Transverse colon (tissue), 4 donors: ENCODE measurements at places on chromosomes 7 and 10. TPM values are rescaled to one million over a fixed set of nuclear protein-coding genes. Genes with fewer than 3 reads are reported as not detected.

DNA sequence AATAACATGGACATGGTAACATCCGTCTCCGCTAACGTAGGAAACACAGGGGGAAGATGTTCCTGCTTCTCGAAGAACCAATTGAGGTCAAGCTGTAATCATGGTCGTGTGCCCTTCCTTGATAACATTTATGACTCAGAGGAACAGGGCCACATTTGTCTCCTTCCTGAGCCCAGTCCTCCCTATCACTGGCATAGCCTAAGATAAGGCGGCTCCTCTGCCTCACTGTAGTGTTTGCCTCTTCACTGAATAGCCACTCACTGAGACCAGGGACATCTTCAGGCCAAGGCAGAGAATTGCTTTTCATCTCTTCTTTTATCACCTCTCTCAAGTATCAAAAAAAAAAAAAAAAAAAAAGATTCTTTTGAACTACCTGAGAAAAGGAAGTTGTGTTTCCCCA, 5.4 kb upstream of the GRM8 start:
- DNase-seq, result no peak
- no peak overlapping the region for H3K4me3 ChIP-seq
- H3K36me3 ChIP-seq, result no peaks in the 10 kb centered on the region
- peaks cover 6% of the 10 kb centered on the region for H3K4me1 ChIP-seq
- H3K27ac ChIP-seq, result no peak overlapping the region

Gene C10orf105
- 0.16 TPM for total RNA-seq

GRCh38 chr10:128499956-128500355, 373.7 kb upstream of the MKI67 start:
- no peak overlapping the region for H3K4me3 ChIP-seq
- no peak for DNase-seq
- H3K36me3 ChIP-seq, result no peaks in the 10 kb centered on the region
- H3K4me1 ChIP-seq, result no peaks in the 10 kb centered on the region
- H3K27me3 ChIP-seq, result no peaks in the 10 kb centered on the region

DNA sequence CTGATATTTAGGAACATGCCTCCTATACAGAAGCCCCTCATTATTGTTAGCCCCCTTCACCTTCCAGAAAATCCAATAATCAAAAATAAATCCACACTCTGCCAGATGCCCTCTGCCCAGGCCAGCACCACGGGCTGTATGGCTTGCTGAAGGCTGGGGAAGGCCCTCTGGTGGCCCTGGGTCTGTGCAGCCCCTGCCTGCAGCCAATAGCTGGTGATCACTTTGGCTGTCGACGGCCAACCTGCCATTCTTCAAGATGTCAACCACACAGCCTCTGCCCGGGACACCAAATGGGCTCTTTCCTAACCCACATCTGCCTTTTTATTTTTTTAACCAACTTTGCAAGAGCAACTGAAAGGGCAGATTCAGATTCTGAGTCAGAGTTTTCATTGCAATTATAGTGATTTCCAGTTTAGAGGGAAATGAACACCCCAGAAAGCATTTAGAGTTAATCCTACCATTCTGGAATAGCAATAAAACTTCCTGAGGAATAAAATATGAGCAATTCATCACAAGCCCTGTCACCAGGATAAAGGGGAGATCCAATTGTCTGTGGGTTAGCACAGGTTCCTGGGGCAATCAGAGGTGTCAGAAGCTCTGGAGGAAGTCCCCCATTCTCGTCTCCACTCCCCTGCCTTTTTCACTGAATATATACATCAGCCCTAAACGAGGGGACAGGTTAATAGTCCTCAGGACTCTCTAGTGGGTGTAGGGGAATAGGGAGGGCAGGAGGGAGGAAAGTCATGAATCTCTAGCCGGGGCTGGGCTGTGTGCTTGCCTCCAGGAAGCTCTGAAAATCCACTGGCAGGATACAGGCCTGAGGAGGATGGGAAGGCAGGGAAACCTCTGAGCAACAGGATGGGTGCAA, 211.3 kb downstream of the GRID1 start:
- H3K4me1 ChIP-seq, result no peaks in the 10 kb centered on the region
- DNase-seq, result no peak
- no peaks in the 10 kb centered on the region for H3K36me3 ChIP-seq
- no peaks in the 10 kb centered on the region for H3K27me3 ChIP-seq
- no peak overlapping the region for H3K27ac ChIP-seq

Gene SMKR1
- not detected for total RNA-seq

Gene DKK1
- not detected for total RNA-seq

Gene CCDC172
- total RNA-seq, result not detected

DNA sequence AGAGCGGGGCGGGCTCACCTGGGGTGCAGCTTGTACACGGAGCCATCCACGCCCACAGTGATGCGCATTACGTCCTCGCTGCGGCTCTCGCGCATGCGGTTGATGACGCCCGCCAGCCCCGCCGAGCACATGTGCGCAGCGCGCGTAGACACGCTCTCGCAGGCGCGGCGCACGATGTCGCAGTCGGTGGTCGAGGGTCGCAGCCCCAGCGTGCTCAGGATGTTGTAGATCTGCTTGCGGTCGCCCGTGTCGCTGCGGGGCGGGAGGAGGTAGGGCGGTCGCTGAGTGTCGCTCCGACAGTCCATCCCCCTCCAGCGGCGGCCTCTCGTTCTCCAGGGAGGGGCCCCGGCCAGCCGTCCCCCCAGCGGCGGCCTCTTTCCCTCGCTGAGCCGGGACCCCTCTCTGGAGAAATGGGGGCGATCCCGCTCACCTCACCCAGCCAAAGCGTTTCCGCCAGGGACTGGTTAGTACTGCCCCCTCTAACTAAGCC, 4.4 kb upstream of the MYL7 start:
- H3K27me3 ChIP-seq, result peaks cover 11% of the 10 kb centered on the region
- peaks cover 13% of the 10 kb centered on the region for H3K4me1 ChIP-seq
- DNase-seq, result no peak
- H3K27ac ChIP-seq, result no peak overlapping the region
- H3K4me3 ChIP-seq, result peak overlapping the region; percentile 42

GRCh38 chr7:39490296-39490695, 75.9 kb upstream of the YAE1 start:
- H3K27me3 ChIP-seq, result no peaks in the 10 kb centered on the region
- DNase-seq, result no peak
- no peak overlapping the region for H3K4me3 ChIP-seq
- H3K27ac ChIP-seq, result no peak overlapping the region
- no peaks in the 10 kb centered on the region for H3K36me3 ChIP-seq

DNA sequence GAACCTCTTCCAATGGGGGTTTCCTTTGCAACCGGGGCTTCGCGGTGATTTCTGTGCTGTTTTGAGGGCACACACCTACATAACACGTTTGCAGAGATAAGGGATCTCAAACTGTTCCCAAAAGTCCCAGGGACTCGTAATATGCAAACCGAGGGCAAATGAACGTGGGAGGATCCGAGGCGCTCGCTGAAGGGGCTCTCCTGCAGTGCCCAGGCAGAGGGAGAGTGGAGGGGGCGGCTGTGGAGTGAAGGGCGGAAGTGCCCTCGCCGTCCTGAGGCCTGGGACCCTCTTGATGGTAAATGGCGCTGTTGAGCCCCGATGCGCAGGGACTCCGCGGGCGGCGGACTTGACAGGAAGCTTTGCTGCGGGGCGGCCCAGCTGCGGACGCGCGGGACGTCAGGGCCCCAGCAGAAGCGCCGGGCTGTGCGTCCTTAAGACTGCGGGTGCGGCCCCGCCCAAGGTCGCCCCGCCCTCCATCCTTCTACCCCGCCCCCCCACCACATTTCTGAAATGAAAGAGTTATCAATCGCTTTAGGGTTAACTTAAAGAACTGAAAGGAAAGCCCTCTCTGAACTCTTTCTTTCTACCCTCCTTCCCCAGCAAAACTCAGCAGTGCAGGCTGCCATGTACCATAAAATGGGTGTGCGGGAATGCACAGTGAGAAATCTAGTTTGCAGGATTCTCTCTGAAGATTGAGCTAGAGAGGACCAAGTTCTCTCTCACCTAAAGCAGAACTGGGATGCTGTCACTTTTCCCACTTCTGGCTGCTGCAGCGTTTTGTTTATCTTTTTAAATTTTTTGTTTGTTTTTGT, 151.8 kb upstream of the YAE1 start:
- H3K4me3 ChIP-seq, result peak overlapping the region; percentile 41
- no peaks in the 10 kb centered on the region for H3K36me3 ChIP-seq

DNA sequence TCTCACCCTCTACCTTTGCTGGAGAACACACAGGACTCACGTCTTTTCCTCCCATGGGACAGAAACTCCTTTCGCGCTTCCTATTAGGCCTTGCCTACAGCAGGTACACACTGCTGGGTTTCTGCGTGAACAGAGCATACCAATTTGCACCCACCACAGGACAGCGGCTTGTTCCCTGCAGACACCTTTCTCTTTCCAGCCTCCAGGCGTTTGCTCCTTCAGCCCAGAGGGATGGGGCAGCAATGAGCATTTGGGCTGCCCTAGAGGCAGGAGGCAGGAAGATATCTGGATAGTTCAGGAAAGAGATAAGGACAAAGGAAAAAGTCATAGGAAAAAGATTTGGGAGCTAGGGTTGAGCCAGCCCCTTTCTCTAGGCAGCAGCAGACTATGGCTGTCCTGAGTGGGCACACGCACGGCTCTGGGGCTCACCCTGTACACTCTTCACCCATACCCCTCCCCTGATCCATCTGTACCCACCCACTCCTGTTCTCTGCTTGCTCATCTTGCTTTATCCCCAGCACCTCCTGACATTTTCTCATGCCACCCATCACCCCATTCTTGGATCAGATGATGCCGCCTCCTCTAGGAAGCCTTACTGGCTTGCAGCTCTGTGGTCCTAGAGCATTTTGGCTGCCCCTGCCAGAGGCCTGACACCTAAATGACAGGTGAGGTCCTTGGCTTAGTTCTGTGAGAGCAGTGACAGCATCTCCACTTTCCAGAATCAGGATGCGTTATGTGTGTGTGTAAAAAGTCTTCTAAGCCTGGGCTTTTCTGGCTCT, 40.7 kb upstream of the SPDYE3 start:
- peaks cover 17% of the 10 kb centered on the region for H3K4me1 ChIP-seq
- no peak overlapping the region for H3K4me3 ChIP-seq
- no peak for DNase-seq
- H3K27ac ChIP-seq, result no peak overlapping the region
- H3K27me3 ChIP-seq, result no peaks in the 10 kb centered on the region

Gene KAZALD1
- 3.8 TPM for total RNA-seq

Gene ATOH7
- 0.79 TPM for total RNA-seq

GRCh38 chr7:83806538-83806937, 157.6 kb upstream of the SEMA3E start:
- no peaks in the 10 kb centered on the region for H3K36me3 ChIP-seq
- H3K27ac ChIP-seq, result no peak overlapping the region
- no peak for DNase-seq
- no peaks in the 10 kb centered on the region for H3K27me3 ChIP-seq

DNA sequence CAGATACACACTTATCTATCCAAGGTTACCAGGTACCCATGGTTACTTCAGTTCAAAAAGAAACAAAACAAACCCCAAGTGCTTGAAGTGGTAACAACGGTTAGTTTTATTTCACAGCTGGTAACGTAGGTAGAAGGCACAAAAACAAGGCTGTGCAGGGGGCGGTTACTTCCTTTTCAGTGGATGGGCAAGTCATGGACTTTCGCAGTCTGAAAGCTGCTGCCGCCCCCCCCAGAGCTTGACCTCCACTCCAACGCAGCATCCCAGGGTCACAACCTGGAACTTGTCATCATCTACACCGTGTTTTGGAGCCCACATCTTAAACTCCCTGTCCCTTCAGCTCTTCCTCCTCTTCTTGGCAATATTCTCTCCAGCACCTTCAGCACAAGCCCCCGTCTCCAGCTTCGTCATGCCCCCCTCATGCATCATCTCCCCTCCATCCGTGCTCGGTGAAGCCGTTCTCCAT, 181.2 kb upstream of the ITGB1 start:
- no peaks in the 10 kb centered on the region for H3K4me1 ChIP-seq
- no peak overlapping the region for H3K4me3 ChIP-seq
- no peaks in the 10 kb centered on the region for H3K27me3 ChIP-seq

GRCh38 chr7:121798896-121799295, 74.1 kb upstream of the PTPRZ1 start:
- no peaks in the 10 kb centered on the region for H3K4me1 ChIP-seq
- H3K4me3 ChIP-seq, result no peak overlapping the region
- DNase-seq, result no peak
- H3K36me3 ChIP-seq, result no peaks in the 10 kb centered on the region
- H3K27me3 ChIP-seq, result no peaks in the 10 kb centered on the region
- no peak overlapping the region for H3K27ac ChIP-seq

Gene CNNM1
- 0.64 TPM for total RNA-seq

- H3K27me3 ChIP-seq, result no peaks in the 10 kb centered on the region
- H3K4me1 ChIP-seq, result no peaks in the 10 kb centered on the region
- H3K36me3 ChIP-seq, result no peaks in the 10 kb centered on the region
- no peak for DNase-seq
Measured at GRCh38 chr10:117441812-117442443, 66.7 kb upstream of the PDZD8 start.

DNA sequence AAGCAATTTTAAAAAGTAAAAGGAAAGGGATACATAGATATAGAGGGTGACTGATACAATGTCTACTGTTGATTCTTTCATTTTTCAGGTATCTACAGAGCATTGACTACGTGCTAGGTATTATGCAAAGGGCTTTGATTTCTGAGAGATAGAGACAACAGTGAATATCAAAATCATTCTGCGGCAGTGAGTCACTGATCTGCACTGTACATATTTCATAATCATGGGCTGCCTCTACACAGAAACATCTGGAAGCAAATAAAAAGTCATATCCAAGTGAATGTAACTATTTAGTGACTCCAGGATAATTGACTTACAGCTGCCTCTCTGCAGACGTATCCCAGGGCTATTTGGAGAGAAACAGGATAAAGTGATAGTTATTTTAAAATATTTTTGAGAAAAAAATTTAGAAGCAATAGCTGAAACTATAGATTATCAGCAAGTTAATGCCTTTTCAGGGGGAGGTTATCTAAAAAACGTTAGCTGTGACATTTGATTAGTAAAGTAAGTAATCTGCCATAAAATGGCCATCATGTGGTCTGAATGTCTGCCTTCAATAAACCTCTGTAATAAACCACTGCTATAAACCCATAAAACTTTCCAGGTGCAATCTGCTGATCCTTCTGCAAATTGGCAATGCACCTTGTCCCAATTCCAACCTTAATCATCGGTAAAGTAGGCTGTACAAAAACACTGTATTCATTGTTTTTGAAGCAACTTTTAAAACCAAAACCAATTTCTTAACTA, 43.7 kb downstream of the CPXM2 start:
- peaks cover 29% of the 10 kb centered on the region for H3K4me1 ChIP-seq
- H3K27ac ChIP-seq, result peak overlapping the region; percentile 70

Gene BMPR1A
- 45.2 TPM for total RNA-seq

GRCh38 chr10:97686301-97686961, 610 bp downstream of the AVPI1 start:
- peak overlapping the region; percentile 90 for H3K27ac ChIP-seq
- no peaks in the 10 kb centered on the region for H3K36me3 ChIP-seq
- DNase-seq, result no peak
- peak overlapping the region; percentile 57 for H3K4me3 ChIP-seq
- peaks cover 53% of the 10 kb centered on the region for H3K4me1 ChIP-seq
- H3K27me3 ChIP-seq, result no peaks in the 10 kb centered on the region
